Activated T-helper 1 cell treated with anti-CD3 and anti-CD28 coated beads, Interleukin-12 subunit alpha, Interleukin-12 subunit beta, Interleukin-2, Interleukin-4 antibody, amounts not matched to agents 30 ng/mL and 10 ng/mL and 1 ng/mL, durations not matched to agents 14 hours and 24 hours and 36 hours (primary cell): ENCODE measurements at places on chromosomes 16 and 17. TPM values are rescaled to one million over a fixed set of nuclear protein-coding genes. Genes with fewer than 3 reads are reported as not detected.

Gene LRRC46
- total RNA-seq = 0.39 and 0.70 TPM in 2 replicates

Gene CSH2
- not detected in 2 replicates for total RNA-seq

Gene TEX14
- total RNA-seq = 0.13 and 0.17 TPM in 2 replicates

Gene C17orf107
- 1.3 and 1.8 TPM in 2 replicates for total RNA-seq

Gene ADAM11
- total RNA-seq = 0.32 and 0.52 TPM in 2 replicates

Gene C1QTNF8
- not detected in 2 replicates for total RNA-seq

Gene TBC1D3B
- total RNA-seq = 7.1 and 9.1 TPM in 2 replicates

Gene ALOX15B
- not detected in 2 replicates for total RNA-seq

Gene TP53TG3F
- not detected in 2 replicates for total RNA-seq

Gene CARD14
- total RNA-seq = not detected in 2 replicates

Gene BCL6B
- 1.5 and 2.5 TPM in 2 replicates for total RNA-seq

Gene ACSM2A
- not detected in 2 replicates for total RNA-seq

Gene CRK
- 19.8 and 24.2 TPM in 2 replicates for total RNA-seq

Gene AIPL1
- not detected in 2 replicates for total RNA-seq

Gene PRR15L
- not detected in 2 replicates for total RNA-seq

Gene SCNN1B
- total RNA-seq = not detected in 2 replicates

Gene DNASE1L2
- 1.6 and 2.2 TPM in 2 replicates for total RNA-seq

Gene SLC16A11
- total RNA-seq = 0.34 and 0.47 TPM in 2 replicates

Gene KDM6B
- total RNA-seq = 163 and 177 TPM in 2 replicates

Gene ACAP1
- total RNA-seq = 260 and 266 TPM in 2 replicates

Gene FBXO39
- total RNA-seq = 0.29 TPM in 1 of 2 replicates, not detected in the other

Gene PRAC2
- not detected in 2 replicates for total RNA-seq

Gene GNGT2
- 16.5 and 18.4 TPM in 2 replicates for total RNA-seq

Gene TNFSF13
- 2.2 and 3.3 TPM in 2 replicates for total RNA-seq

Gene ADAD2
- total RNA-seq = not detected in 2 replicates

Gene HSPB9
- total RNA-seq = 0.10 TPM in 1 of 2 replicates, not detected in the other

Gene DNAJA2
- total RNA-seq = 83.6 and 86.3 TPM in 2 replicates

Gene ZSCAN10
- total RNA-seq = 0.07 TPM in 1 of 2 replicates, not detected in the other

Gene KRTAP9-2
- not detected in 2 replicates for total RNA-seq

Gene FSCN2
- total RNA-seq = 0.52 and 0.64 TPM in 2 replicates

Gene UMOD
- not detected in 2 replicates for total RNA-seq

Gene HOXB1
- not detected in 2 replicates for total RNA-seq

Gene ATP2A1
- total RNA-seq = 2.6 and 3.3 TPM in 2 replicates

Gene FOXN1
- total RNA-seq = not detected in 2 replicates

Gene KCNJ2
- total RNA-seq = 0.05 TPM in 1 of 2 replicates, not detected in the other
